ENCODE measurements at places on chromosomes 5 and 9.

DNA sequence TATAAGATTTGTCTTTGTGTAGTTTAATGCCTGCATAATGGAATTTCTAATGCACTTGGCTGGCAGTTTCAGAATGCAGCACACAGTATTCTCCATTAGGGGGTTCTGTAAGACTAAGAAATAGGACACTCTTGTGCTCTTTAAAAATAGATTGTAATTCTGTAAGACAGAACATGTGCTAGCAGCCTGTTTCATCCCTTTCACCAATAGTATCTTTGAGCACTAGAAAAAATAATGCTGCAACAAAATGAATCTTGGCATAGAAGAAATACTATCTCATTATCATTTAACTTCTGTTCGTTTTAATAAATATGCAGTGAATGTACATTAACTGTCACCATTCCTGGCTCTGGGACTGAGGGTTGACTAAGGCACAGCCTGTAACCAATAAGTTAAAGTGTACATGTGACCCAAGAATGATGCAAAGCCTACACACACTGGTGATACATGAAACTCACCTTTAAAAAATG is 23.8 kb upstream of the ZNF622 start:
- peak; percentile 58 for DNase-seq

GRCh38 chr5:58544926-58545325 is 37.9 kb upstream of the RAB3C start:
- no peak for DNase-seq

DNA sequence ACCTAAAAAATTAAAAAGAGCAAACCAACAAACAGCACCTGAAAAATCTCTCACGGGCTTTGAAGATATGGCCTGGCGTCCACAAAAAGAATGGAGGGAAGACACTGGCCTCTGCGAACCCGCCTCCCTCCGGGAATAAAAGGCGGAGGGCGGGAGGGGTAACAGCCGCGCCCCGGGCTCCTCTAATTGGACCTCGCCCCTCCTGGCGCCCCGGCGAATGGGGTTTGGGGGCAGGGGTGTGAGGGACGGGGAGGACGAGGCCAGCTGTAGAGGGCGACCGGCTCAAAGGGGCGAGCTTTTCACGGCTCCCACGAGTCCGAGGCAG is 753 bp downstream of the FANCC start:
- peak; percentile 29 for DNase-seq

DNA sequence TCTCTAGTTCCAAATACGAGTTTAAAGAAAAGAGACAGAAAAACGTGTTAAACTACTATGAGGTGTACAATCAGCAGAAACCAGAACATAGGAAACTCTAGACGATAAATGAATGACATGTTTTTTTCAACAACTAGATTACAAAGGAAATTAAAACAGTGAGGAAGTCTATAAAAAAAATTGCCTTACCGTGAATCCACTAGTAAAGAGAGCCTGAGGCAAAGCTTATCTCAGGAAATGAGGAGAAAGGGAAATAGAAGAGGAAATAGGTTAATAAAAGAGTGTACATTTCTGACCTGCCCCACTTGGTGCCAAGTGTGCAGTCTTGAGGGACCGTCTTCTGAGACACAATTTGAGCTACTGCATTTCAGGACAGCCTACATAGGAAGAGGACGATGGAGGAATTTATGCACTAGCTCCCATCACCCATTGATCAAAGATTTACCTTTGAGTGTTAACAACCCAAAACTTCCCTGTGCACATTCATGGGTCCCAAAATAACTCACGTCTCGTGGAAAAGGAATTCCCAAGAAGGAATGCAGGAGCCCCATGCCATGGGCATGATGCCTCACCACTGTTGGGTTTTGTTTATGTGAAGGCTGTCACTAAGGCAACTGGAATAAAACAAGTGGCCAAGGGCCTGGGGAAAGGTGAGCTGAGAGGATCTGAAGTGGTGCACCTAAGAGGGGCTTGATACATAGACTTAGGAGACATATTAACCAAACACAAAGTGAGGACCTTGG is 53.6 kb upstream of the SLC1A3 start:
- DNase-seq: no peak

GRCh38 chr5:65695896-65696295 is 26.0 kb downstream of the SGTB start:
- DNase-seq: no peak

DNA sequence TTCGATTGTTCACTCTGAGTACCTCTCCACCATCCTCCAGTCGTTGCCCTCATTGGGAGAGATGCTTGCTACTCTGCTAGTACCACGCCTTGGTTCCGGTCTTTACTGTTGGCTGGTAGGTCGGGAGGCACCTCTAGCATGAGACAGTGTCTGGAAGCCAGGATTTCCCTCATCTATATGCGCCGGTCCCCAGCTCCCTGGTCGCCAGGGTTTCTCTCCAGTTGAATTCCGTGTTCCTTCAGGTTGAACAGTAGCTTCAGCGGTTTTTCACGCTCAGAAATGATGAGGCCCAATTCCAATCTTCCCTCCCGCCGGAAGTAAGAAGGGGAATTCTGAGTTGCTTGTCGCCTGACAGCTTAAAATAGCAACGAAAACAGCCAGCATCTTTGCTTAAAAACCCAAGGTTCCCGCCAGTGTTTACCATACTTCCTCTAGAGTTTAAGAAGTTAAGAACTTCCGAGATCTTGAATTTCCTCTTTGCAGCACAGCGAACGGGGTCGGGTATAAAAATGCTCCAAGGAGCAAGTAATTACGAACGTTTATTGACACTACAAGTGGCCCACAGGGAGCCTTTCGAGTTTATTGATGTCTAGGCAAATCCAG is 1.3 kb upstream of the ST8SIA4 start:
- DNase-seq: no peak

- DNase-seq: no peak
These were observed 46.0 kb upstream of the FSTL4 start for GRCh38 chr5:133658327-133658726.

GRCh38 chr5:83942155-83942554 is 221.5 kb upstream of the HAPLN1 start:
- DNase-seq: no peak

DNA sequence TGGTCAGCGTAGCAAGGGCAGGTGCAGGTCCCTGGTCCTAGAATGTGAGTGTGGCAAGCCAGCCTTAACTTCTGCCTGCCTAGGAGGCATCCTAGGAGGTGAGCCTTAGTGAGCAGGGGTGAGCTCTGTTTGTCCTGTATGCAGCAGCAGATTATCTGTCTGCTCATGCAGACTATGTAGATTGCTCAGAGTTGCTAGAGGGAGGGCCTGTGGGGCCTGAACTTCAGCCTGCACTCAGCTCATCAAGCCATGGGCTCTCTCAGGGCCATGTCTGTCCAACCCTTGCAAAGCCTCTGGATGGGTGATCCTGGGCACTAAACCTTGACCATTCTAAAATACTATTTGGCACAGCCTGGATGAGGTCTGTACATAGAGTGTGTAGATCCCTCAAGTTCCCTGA is 8.5 kb upstream of the CTSL start:
- DNase-seq: no peak

- DNase-seq: no peak
These were observed 240.1 kb upstream of the RASA1 start for GRCh38 chr5:87027570-87027969.

- DNase-seq: no peak
These were observed 84.6 kb downstream of the HRH2 start for GRCh38 chr5:175742290-175742994.

DNA sequence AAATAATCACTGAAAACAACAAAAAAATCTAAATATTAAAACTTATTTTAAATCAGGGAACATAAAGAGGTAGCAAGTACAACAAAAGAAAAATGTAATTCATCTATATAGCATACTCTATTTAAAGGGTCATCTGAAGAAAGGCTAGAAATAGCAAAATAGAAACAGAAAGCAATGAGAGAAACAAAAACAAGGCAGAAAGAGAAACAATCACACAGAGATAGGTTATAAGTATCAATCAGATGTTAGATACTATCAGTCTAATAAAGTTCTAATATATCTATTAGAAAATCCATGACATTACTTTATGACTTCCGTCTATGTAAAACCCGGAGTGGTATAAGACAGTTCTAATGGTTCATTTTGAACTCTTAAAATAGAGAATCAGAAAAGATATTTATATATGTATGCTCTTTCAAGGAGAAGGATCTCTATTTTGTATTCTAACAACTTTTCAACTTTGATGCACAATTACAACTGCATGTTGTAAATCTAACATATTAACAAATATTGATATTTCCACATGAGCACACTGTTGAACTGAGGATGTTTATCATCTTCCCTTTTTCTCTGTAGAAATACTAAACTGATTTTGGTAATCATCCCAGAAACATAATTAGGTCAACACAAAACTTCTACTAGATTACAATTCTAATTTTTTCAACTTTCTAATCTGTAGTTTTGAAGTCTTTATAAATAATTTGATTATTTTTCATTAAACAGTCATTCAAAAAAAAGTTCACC is 15.8 kb downstream of the RICTOR start:
- DNase-seq: no peak

- no peak for DNase-seq
These were observed 32.3 kb downstream of the ERP44 start for GRCh38 chr9:100066539-100066938.

- DNase-seq: no peak
These were observed 422.4 kb downstream of the IRX1 start for GRCh38 chr5:4018007-4018406.

DNA sequence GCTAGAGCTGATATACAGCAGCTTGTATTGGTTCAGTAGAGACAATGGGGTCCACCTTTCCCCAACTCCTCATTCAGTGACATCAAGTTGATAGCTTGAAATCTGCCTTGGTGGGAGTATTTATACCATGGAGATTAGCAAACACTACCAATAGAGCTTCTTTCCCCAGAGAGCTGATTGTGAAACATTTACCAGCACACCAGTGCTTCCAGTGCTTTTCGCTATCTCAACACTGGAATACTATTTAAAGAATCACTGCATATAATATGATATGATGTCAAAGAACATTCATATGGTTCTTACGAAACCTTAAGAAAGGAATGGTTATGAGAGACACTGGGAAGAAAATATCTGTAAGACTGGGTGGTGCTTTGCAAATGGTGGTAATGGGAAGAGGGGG is 21.8 kb upstream of the RNF145 start:
- DNase-seq: no peak

GRCh38 chr9:92534204-92534603 is 1.6 kb downstream of the ECM2 start:
- DNase-seq: no peak

- DNase-seq: no peak
These were observed 136.5 kb upstream of the PTCH1 start for GRCh38 chr9:95653246-95653645.

GRCh38 chr5:171647904-171648260 is 137.7 kb upstream of the SMIM23 start:
- no peak for DNase-seq

DNA sequence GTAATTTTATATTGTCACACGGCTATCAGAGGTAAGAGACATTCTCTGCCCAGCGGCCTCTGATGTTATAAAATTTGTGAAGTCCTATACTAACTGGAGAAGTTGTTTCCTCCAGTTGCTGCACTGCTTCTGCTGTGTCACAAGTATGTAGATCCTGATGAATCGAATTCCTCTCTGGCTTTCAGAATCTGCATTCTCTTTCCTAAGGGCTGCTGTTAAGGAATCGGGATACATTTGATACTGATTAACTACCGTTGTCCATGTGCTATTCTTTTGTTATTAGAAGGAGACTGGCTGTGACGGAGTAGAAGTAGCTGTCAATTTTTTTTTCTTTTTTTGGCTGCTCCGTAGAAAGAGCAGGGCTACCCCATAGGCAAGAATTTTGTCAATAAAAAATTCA is 81.7 kb upstream of the LRRC70 start:
- DNase-seq: no peak

- DNase-seq: no peak
These were observed 39.6 kb upstream of the CEP78 start for GRCh38 chr9:78196258-78196657.

- no peak for DNase-seq
These were observed 6.3 kb downstream of the STC2 start for GRCh38 chr5:173321886-173322285.

DNA sequence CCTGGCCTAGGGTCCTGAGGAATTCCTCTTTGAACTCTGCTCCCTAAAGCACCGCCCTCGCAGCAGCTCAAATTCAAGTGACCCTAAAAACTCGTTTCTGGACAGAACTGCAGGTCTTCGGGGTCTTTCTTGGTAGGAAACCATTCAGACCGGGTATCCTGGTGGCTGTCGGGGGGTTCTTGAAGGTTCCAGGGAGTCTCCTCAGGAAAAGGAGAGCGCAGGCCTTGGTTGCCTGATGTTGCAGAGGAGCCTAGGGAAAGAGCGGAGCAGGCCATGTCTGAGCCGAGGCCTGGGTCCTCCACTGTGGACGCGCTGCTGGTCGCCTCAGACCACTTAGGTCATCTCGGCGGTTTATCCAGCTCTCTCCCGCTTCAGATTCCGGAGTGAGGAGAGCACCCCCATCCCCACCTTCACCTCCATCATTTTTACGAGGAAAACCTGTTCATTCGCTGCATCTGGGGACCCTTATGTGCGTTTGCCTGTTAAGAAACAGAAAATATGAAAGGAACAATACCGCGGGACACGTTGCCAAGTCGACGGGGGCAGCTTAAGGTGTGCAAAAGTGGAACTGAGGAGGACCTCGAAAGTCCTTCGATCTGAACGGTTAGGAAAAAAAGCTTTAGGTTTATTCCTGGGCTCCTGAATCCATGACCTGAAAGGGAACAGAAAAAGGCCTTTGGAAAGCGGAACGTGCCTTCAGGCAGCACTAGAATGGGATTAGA is 299.4 kb downstream of the PARP8 start:
- DNase-seq: no peak

DNA sequence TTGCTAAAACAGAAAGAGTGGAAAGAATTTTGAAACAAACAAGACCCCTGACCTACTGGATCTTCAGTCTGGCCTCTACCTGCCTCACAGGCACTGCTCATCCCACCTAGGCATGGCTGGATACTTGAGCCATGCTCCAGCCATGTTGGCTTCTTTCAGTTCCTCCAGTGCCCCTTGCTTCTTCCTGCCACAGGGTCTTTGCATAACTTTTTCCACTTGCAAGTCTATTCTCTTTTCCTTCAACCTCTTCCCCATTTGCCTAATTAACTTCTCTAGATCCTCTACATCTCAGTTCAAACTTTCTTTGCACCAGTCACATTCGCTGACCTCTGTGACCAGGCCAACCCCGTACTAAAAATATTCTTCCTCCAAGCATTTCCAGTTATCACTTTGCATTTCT is 50.4 kb downstream of the STARD4 start:
- DNase-seq: no peak

- no peak for DNase-seq
These were observed 69.0 kb upstream of the MSX2 start for GRCh38 chr5:174655351-174655750.

- DNase-seq: no peak
These were observed 190.2 kb upstream of the SNX2 start for GRCh38 chr5:122584411-122585300.

DNA sequence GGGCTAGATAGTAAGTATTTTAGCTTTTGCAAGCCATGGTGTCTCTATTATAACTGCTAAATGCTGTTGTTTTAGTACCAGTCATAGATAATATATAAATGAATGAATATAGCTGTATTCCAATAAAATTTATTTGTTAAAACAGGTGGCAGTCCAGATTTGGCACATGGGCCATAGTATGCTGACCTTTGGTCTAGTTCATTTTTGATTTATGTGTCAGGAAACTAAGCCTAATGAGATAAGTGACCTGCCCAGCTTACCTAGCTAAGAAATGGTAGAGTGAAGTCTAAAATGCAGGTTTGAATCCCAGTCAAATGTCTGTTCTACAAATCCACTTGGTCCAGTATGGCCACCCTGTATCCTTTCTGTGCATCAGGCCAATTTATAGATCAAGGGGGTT is 139.3 kb downstream of the ALDH1A1 start:
- DNase-seq: no peak
